ENCODE measurements at places on chromosomes 12 and 14.
A peak's percentile ranks its signal among the peaks of the same experiment; 100 is the strongest.

- no peak for DNase-seq
These were observed 91.8 kb downstream of the RGS6 start for GRCh38 chr14:72024043-72024407.

GRCh38 chr12:120263748-120264085 lies 1.8 kb downstream of the PXN start:
- DNase-seq: no peak

DNA sequence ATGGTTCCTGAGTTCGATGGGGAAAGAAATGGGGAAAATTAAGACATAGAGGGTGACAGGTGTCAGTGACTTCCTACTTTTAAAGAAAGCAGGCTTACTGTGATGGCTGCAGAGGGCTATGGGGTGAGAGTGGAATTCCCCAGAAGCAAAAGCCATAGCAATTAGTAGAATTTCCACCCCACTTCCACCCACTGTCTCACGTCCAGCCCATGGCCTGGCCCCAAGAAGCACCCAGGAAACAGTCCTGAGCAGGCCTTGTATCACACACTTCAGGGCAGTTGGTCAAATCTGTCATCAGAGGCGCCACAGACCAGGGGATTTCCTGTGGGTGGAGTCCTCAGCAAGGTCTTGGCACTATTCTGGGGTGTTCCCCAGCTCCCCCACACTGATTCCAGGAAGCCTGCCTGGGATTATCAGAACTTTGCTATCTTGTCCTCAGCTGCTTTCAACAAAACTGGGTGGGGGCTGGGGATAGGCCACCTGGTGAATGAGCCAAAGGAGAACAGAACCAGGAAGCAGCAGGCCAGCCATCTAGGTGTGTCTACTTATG lies 120.1 kb upstream of the CCND2 start:
- DNase-seq: peak; percentile 57

GRCh38 chr12:95300286-95300685 lies 82.7 kb downstream of the VEZT start:
- DNase-seq: no peak

DNA sequence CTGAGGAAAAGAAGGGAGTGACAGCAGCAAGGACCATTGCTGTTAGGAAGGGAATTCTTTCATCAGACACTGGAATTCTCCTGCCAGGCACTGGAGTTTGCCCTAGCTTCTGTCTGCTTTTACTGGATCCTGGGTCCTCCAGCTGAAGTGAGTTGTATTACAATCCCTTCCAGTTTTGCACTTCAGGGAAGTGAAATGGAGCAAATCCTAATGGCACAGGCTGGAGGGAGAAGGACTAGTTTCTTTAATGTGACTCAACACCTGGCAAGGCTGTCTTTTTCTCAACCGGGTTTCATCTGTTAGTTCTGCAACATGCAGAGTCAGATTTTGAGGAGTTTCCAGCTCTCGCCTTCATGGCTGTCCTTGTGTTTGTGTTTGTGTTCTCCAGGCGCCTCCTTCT lies 45.8 kb downstream of the ETV6 start:
- no peak for DNase-seq

DNA sequence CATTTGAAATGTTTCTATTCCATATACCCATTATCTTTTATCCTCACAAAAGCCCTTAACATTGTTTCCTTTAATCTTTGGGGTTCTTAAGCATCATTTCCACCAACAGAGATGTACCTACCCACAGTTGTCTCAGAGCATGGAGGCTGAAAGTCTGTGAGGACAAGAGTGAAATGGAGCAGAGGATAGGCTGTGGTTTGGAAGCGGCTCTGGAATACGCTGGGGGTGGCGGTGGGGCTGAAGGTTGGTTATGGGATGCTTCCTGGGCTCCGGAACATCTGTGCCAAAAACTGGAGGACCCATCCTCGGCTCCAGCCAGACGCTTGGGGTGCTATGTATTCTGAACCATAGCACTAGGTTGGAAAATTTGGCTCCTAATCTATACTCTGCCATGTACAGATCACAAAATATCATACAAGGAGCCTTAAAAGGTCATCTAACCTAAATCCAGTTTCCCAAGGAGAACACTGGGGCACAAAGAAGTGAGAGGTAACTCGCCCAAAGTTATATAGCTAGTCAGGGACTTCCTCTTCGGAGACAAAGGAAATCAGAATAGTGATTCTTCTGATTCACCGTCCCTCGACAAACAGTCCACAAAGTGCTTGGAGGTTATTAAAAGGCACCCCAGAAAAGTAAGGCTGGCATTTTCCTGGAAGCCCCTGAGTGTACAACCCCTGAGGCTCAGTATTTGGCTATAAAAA lies 2.5 kb downstream of the PPP1R3E start:
- no peak for DNase-seq

- DNase-seq: no peak
These were observed 1014.8 kb upstream of the FBXO33 start for GRCh38 chr14:40447017-40447416.

DNA sequence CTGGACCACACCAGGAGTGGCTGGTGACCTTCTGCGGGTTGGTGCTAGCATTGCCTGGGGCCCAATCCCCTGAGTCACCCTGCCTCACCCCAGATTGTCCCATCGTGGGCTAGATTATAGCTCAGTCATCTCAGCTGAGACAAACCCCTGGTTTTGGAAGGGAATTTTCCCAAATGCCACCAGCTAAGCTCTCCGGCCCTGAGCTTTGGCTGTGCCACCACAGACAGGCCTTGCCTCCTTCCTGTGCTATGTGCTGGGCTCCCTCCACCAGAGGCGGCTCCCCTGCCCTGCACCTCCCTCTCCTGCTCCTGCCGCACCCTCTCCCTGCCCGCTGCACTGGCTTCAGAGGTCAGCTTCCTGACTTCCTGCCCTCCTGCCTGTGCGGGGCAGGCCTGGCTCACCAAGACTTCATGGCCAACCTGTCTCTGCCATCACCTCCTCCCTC lies 196.3 kb downstream of the TSPAN9 start:
- no peak for DNase-seq

- DNase-seq: no peak
These were observed 14.4 kb downstream of the FAM222A start for GRCh38 chr12:109727746-109728726.

- no peak for DNase-seq
These were observed 182.7 kb upstream of the TMPO start for GRCh38 chr12:98332642-98333041.

- DNase-seq: peak; percentile 24
These were observed 36.3 kb upstream of the NPFF start for GRCh38 chr12:53543539-53543938.

- no peak for DNase-seq
These were observed 45.4 kb upstream of the USP15 start for GRCh38 chr12:62214846-62215245.

DNA sequence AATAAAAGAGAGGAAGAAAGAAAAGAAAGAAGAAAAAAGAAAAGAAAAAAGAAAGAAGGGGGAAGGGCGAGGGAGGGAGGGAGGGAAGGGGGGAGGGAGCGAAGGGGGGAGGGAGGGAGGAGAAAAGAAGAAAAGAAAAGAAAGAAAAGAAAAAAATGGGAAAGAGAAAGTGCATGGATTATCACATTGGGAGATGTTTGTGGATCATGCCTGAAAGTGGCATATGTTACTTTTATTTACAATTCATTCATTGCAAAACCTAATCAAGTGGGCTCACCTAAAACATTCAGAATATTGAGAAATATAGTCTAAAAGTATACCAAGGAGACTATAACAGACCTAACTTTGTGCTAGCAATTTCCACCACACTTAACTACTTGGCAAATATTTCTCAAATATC lies 246.9 kb upstream of the SYT1 start:
- no peak for DNase-seq

GRCh38 chr12:51906430-51907082 lies 748 bp upstream of the ACVRL1 start:
- no peak for DNase-seq

DNA sequence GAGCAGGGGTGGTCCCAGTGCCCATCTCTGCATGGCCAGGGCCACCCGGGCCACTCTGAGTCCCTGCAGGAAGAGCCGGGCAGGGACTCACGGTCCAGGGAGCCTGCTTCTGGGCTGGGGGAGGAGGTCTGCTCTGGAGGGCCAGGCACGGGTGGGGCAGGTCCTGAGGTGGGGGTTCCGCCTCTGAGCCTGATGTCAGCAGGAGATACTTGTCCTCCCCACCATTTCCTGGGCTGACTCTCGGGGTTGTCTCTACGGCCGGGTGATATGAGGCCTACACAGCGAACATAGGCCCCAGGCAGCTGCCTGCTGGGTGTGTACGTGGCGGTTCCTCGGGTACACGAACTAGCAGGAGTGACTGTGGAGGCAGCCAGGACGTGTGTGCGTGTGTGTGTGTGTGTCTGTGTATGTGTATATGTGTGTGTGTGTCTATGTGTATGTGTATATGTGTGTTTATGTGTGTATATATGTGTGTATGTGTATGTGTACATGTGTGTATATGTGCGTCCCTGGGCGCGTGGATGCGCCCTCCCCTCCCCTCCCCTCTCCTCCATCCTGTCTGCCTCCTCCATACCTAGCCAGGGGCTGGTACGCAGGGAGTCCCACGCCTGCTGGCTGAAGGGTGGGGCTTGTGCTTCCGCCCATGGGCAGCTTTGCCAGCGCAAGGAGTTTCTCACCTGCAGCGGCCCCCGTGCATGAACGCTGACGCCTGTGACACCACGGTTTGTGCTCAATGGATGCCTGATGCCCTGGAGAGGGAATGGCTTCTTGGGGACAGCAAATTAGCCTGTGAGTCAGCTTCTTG lies 30.4 kb upstream of the TRAF3 start:
- DNase-seq: no peak

DNA sequence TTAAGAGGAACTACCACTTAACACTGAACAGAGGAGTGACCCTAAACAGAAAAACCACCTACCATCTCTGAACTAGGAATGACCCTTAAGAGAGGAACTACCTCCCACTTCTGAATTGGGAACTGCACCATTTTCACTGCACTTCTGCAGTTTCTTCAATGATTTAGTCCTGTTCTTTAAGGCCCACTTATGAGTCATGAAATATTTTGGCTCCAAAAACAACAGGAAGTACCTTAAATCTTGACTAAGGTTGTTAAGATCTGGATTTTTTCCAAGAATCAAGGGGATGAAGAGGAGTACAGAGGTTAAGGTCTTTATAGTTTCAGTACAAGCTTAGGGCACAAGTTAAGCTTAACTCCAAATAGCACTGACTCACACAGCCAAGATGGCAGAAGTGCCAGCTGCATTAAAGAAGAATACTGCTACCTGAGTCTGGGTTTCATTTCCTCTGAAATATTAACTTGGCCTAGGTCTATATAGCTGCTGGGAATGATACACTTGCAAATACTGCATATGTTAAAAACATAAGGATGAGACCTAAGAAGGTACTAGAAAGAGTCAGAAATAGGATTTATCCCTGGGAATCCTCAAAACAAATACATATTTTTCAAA lies 4.2 kb downstream of the NPC2 start:
- DNase-seq: no peak

DNA sequence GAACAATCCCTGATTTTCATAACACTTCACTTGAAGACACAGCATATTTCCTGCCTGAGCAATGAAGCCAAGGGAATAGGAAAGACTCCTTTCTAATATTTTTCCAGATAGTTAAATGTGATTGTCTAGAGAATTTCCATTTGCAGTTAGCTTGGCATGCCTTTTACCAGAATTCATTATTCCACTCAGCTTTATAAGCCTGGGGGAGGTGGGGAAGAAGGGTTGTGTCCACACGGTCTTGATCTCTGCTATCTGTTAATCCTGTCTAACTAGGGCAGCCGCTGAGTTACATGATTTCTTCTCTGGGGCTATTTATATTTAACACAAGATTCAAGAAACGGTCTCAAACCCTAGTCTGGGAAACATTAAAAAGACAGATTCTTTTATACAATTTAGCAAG lies 146.6 kb upstream of the FSCB start:
- no peak for DNase-seq

- DNase-seq: no peak
These were observed 795 bp upstream of the ACOT2 start for GRCh38 chr14:73567951-73568885.

GRCh38 chr14:99318091-99318958 lies 46.3 kb upstream of the BCL11B start:
- DNase-seq: no peak

- DNase-seq: no peak
These were observed 8.4 kb upstream of the PGF start for GRCh38 chr14:74963705-74964271.

- DNase-seq: no peak
These were observed 111.5 kb downstream of the SRGAP1 start for GRCh38 chr12:63955831-63956666.

- DNase-seq: no peak
These were observed 669 bp upstream of the PKP2 start for GRCh38 chr12:32897281-32897610.

GRCh38 chr12:19515179-19515578 lies 75.9 kb downstream of the AEBP2 start:
- DNase-seq: no peak

- DNase-seq: no peak
These were observed 29.0 kb upstream of the LUM start for GRCh38 chr12:91140026-91140931.

- no peak for DNase-seq
These were observed 113.9 kb upstream of the USP15 start for GRCh38 chr12:62146318-62146717.

DNA sequence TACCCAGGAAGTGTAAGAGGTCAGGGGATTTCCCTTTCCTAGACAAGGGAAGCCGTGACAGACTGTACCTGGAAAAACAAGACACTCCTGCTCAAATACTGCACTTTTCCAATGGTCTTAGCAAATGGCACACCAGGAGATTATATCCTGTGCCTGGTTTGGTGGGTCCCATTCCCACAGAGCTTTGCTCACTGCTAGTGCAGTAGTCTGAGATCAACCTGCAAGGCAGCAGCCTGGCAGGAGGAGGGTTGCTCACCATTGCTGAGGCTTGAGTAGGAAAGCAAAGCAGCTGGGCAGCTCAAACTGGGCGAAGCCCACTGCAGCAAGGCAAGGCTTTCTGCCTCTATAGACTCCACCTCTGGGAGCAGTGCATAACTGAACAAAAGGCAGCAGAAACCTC lies 1.0 kb upstream of the RDH16 start:
- DNase-seq: no peak

DNA sequence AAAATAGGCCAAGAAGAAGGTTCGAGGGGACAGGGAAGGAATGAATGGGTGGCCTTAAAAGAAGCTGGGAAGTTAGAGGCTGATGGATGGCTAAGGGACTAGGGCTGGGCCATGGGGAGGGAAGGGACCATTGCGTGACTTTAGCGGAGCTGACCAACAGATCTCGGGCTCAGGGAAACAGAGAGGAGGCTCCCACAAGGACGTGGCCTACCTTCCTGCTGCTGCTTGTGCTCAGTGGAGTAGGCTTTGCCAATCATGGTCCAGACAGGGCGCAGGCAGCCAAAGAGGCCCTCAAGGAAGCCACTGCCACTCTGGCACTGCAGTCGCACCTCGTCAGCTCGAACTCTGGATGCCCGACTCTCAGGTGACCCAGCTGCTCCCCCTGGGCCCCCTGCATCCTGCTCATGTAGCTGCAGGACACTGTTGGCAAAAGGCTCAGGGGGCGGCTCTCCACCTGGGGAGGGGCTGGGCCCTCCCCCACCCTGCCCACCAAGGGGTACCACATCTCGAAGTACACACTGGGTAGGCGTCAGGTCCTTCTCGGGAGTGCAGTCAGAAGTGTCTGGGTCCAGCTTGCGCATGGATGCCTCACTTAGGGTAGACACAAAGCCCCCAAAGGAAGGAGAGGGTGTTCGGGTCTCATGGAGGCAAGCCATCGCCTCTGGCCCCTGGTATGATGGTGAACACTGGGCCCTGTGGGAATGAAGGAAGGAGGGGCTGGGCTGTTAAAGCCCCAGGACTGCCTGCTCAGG lies 12.3 kb downstream of the MAP3K12 start:
- no peak for DNase-seq

- no peak for DNase-seq
These were observed 82.2 kb downstream of the CCDC88C start for GRCh38 chr14:91335191-91336092.
